ENCODE measurements at places on chromosomes 6 and 20.

DNA sequence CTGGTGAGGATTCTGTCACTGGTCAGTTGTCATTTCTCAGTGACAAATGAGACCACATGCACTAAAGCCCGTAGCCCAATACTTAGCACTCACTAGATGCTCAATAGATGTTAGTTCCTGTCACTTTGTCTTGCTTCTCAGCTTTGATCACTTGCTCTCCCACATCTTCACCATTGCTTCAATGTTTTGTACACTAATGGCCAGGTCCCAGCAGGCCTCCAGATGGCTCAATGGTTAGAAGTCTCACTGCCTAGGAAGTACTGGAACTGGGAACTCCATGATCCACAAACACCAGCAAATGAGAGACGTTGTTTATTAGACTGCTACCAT lies 502.8 kb upstream of the JARID2 start:
- no peak for DNase-seq

- DNase-seq: no peak
Measured at GRCh38 chr20:63774306-63774705, 34.7 kb downstream of the SLC2A4RG start.

- peak; percentile 86 for DNase-seq
Measured at GRCh38 chr6:22737331-22737730, 168.0 kb downstream of the HDGFL1 start.

DNA sequence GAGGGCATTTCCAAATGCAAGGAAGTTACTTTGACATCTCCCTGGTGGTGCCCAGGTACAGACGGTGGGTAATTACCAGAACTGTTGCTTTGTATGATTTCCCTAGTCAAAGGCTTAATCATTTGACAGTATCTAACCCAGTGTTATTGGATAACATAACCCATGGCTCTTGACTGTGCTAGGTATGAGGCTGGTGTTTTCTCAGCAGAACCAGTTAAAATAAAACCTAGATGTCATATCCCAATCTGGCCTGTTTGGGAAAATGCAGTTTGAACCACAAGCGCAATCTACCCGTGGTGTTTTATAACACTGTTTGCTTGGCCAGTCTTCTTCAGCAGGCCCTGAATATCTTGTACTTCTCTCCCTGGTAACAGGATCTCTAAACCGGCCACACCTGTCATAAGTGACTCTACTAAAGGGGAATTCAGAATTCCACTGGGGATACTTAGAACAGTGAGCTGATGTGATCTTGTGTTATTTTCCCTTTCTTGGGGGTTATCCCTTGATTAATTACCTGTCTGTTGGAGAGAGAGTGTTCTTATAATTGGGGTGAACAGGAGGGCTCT lies 32.8 kb downstream of the PPP1R14C start:
- DNase-seq: no peak

GRCh38 chr6:40251637-40252300 lies 317.5 kb upstream of the MOCS1 start:
- DNase-seq: no peak

DNA sequence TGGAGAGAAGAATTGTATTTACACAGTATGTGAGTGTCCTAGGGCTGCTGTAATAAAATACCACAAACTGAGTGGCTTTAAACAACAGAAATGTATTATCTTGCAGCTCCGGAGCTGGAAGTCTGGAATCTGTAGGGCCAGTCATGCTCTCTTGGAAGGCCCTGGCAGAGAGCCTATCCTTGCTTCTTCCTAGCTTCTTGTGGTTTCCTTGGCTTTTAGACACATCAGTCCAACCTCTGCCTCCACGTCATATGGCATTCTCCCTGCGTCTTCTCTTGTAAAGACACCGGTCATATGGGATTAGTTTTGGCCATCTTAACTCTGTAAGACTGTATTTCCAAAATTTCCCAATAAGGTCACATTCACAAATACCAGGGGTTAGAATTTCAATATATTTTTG lies 10.8 kb downstream of the FNDC1 start:
- DNase-seq: no peak

DNA sequence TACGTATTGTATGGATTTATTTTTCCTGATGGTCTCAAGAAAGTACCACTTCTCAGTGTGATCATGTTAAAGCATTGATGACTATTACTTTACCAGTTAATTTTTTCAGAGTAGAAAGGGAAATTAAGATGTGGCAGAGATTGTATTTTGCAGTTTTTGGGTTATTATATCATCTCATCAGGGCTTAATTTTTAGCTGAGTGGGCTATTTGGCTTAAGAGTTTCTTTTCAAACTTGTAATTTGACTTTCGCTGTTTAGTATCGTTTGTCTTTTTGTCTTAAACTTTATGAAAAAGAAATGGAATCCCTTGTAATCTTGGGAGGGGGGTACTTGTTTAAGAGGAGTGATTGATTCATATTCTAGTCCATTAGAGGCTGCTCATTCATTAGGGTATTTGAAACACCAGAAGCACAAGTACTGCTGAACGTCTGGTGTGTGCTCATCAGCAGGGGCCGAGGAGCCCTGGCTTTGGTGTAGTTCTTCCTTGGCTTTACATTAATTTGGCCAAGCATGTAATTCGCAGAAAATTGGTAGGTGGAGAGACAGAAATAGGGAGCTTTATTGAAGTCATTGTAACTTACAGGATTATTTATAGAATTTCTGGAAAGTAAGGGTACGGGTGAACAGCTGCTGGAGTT lies 112.4 kb downstream of the TIAM2 start:
- DNase-seq: no peak

DNA sequence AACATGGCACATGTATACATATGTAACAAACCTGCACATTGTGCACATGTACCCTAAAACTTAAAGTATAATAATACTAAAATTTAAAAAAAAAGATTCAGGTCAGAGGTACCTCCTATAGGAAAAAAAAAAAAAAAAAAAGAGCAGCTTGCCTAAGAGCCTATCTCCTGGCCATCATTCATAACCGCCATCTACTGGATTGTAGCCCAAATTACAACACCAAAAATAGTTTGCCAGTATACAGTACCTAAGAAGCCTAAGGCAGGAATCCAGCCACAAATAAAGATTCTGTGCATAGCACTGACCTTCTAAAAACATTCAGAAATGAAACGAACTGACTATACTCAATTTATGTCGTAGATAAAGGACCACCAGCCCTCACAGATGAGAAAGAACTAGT lies 438.4 kb upstream of the ADGRB3 start:
- peak; percentile 67 for DNase-seq

DNA sequence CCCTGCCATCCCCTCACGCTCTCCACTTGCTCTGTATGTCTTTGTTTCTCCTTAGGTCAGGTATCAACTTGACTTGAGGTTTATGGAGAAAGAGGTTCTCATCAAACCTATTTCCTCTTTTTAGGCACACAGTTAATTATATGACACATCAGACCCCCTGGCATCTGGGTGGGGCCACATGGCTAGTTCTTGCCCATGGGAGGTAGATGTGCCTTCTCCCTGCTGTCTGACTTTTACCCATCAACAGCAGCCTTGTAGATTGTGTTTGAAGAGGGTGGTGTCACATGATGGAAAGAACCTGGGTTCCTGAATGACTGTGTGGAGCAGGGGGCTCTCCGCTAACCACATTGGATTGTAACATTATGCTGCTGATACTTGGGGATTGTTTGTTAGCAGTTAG lies 7.2 kb upstream of the UQCC2 start:
- no peak for DNase-seq

GRCh38 chr6:9783567-9783966 lies 631.3 kb downstream of the TFAP2A start:
- no peak for DNase-seq

- no peak for DNase-seq
Measured at GRCh38 chr6:85185977-85186376, 263.9 kb upstream of the NT5E start.

DNA sequence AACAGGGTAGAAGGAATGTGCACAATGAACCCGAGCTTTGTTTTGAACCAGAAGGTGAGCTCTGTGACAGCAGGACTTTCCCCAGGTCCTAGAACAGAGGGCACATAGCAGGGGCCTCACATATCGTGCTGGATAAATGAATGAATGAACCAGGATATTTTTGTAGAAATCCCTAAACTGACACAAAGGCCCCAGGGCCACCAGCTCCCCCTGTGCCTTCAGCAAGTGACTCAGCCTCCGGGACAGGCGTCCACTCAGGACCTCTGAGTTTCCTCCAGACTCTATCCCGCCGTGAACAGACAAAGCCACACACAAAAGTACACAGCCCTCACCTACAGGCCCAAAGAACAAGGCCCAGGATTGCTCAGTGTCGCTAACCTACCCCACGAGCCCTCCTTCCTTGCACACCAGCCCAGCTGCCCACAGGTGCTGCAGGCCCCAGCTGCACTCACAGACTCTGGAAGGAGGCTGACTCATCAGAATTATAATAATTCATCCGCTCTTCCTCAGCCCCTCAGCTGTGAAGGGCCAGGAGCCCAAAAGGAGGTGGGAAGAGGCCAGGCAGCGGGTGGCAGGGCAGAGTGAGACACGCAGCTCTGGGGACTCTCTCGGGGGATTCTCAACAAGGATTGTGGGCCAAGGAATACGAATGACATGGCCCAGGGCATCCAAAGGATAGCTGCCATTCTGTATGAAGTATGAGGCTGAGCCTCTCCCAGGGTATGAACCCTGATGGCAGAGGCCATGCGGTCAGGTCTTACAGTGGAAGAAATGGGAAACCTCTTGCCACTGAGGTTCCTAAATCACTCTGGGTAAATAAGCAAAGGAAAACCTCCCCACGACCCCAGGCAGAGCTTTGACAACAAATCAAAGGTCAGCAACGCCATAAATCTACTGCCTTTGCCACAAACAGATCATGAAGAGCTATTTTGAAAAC lies 40.9 kb downstream of the SUMO4 start:
- no peak for DNase-seq

DNA sequence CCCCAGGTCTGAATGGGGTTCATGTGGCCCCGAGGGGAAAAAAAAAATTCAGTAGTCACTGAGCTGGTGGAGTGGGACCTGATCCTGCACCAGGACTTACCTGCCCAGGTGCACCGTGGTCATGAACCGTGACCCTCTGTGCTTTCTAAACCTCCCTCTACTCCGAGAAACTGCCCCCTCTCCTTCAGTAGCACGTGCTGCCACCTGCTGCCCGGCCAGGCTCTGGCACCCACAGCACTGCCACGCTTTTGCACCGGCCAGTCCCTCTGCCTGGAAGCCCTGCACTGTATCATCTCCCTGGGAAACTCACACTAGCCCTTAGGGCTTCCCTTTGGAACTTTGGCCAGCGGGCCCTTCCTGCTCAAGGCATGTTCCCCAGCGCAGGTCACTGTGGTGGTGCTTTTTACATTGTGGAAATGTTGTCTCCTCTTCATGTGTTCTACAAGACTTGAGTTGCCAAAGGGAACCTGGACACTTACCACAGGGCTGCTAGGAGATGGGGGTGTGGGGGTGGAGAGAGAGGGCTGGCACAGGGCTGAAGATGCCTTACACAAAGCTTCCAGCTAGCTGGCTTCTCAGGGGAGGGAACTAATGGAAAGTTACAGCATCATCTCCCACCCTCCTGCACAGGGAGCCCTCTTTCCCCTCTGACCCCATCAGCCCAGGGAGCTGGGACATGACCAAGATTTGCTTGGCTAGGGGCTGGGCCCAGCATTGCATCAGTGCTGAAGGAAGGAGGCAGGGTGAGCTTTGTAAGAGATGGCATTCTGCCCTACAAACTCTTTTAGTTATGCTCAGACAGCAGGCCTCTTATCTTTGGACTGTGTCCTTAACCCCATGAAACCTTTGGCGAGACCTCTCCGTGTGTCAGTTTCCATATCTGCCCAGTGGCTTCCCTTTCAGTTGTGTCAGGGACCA lies 2.5 kb upstream of the PTPRT start:
- DNase-seq: peak; percentile 43

GRCh38 chr6:159640722-159641482 lies 52.1 kb downstream of the SOD2 start:
- no peak for DNase-seq

- no peak for DNase-seq
Measured at GRCh38 chr6:129583866-129584265, 126.1 kb downstream of the ARHGAP18 start.

- DNase-seq: peak; percentile 77
Measured at GRCh38 chr6:166307082-166308032, 835 bp downstream of the PRR18 start.

GRCh38 chr6:79694156-79694555 lies 63.0 kb downstream of the SH3BGRL2 start:
- no peak for DNase-seq

DNA sequence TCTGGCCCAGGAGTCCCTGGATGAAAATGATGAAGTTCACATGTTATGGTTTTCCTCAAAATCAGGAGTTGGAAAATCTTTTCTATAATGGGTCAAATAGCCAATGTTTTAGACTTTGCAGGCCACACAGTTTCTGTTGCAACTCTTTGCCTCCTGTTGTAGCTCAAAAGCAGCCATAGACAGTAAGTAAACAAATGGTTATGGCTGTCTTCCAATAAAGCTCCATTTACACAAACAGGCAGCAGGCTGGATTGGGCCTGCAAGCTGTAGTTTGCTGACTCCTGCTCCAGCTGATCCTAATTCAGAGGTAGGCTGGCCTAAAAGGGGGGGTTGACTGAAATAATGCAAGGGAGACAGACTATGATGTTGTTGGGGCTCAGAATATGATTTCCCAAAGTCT lies 33.0 kb downstream of the METTL24 start:
- DNase-seq: no peak

GRCh38 chr6:56278171-56278591 lies 30.8 kb upstream of the COL21A1 start:
- peak; percentile 4 for DNase-seq

DNA sequence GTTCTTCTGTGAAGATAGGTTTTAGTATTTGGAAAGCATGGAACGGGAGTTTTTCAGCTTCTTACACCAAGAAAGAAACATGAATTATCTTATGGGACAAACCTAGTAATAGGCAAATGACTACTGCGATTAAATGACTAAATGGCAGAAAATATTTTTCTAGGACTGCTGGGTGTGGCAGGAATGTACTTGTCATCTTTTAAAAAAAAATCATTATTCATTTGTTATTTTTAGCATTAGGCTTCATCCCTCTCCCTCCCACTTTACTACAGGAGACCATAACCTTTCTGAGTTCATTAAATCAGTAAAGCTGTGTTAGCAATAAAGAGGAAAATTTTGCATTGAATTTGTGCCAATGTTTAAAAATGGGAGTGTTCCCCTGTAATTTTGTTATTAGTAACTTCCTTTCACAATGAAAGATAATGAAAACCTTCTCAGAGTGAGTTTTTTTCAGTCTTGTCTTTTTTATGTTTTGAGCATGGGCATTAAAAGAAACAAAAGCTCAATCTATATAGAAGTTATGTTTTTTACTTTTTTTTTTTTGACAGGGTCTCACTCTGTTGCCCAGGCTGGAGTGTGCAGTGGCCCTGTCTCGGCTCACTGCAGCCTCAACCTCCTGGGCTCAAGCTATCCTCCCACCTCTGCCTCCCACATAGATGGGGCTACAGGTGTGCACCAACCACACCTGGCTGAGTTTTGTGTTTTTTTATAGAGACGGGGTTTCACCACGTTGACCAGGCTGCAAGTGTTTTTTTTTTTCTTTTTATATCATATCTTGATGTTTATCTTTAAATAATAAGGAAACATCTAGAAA lies 105.6 kb upstream of the CLDN20 start:
- DNase-seq: no peak

- no peak for DNase-seq
Measured at GRCh38 chr20:50593005-50593335, 82.8 kb downstream of the PTPN1 start.

GRCh38 chr6:84825461-84825860 lies 61.1 kb upstream of the TBX18 start:
- DNase-seq: no peak

- no peak for DNase-seq
Measured at GRCh38 chr6:125792172-125792571, 1.4 kb downstream of the NCOA7 start.

Measured in GM23338 (cell line).